ENCODE measurements at places on chromosomes 4 and X.

GRCh38 chr4:7135389-7135746 is 57.0 kb upstream of the SORCS2 start:
- peak; percentile 56 for DNase-seq

- DNase-seq: peak; percentile 46
These were observed 3.4 kb downstream of the RHOH start for GRCh38 chr4:40199999-40200874.

GRCh38 chr4:122917731-122918130 is 4.7 kb downstream of the NUDT6 start:
- DNase-seq: no peak

GRCh38 chr4:15756361-15756861 is 21.7 kb upstream of the CD38 start:
- peak; percentile 60 for DNase-seq
